Activated naive CD4-positive, alpha-beta T cell treated with anti-CD3 and anti-CD28 coated beads, Interleukin-2, amount 50 U/mL, for 72 hours (primary cell): ENCODE measurements at places on chromosomes 11 and 22. TPM values are rescaled to one million over a fixed set of nuclear protein-coding genes. Genes with fewer than 3 reads are reported as not detected.

- no peak for DNase-seq
Observed at GRCh38 chr11:133040289-133040900, 491.9 kb downstream of the OPCML start.

The CSF2RB gene
- 0.87 TPM for total RNA-seq

The ALDH3B2 gene
- not detected for total RNA-seq

The MMP12 gene
- total RNA-seq, result not detected

The APOBEC3G gene
- total RNA-seq, result 29.1 TPM

The PARVG gene
- total RNA-seq, result 85.1 TPM

The TLCD5 gene
- total RNA-seq, result 1.2 TPM

The OR8B2 gene
- total RNA-seq, result not detected

- no peak for DNase-seq
Observed at GRCh38 chr11:2863276-2863618, 22.3 kb downstream of the CDKN1C start.

The SEPTIN5 gene
- 1.2 TPM for total RNA-seq

The OR8K5 gene
- not detected for total RNA-seq

DNA sequence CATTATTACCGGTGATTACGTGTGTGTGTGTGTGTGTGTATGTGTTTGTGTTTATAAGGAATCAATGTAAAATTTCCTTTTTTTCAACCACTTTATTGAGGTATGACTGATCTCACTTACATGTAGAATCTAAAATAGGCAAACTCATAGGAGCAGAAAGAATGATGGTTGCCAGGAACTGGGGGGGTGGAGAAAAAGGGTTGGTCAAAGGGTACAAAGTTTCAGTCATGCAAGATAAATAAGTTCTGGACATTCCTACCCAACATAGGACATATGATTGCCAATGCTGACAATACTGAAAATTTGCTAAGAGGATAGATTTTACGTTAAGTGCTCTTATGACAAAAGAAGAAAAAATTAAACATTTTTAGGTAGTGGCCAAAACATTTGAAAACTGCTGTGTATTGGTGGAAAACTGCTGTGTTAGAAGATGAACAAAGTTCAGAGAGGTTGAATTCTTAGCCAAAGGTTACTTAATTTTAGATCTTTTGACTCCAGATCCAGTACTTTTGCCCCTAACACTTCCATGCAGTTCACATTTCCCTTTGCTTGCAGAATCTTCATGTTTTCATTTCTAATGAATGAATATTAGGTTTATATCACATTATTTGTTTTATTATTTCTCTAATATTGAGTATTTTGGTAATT lies 49.5 kb downstream of the NNMT start:
- DNase-seq, result no peak

The RAG1 gene
- total RNA-seq, result 0.20 TPM

The HBE1 gene
- total RNA-seq, result not detected
